ENCODE measurements at places on chromosomes 4 and X. TPM values are rescaled to one million over a fixed set of nuclear protein-coding genes. Genes with fewer than 3 reads are reported as not detected.

- no peak for DNase-seq
Measured at GRCh38 chrX:129791961-129792570, 12.3 kb downstream of the SASH3 start.

- DNase-seq: no peak
Measured at GRCh38 chrX:97682991-97683840, 799.5 kb downstream of the RPA4 start.

The MAGIX gene
- total RNA-seq: 8.5 TPM

GRCh38 chrX:46178763-46179162, 366.5 kb downstream of the ZNF674 start:
- DNase-seq: no peak

DNA sequence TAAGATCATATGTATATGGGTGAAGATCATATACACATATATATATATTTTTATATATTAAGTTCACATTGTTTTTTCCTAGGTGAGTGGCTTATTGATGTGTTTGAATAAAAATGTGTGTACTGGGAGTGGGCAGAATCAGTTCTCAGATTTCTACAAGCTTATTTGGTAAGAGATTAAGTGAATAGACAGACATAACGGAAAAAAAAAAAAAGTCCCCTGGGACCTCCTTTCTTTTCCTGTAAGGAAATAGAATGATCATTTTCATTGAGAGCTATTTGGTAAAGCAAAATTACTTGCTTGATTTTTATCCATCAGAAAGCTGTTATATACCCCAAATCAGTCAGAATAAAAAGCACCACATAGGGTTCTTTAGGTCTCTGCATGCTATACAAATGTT, 597.7 kb downstream of the PCDH18 start:
- peak; percentile 58 for DNase-seq

The FGF5 gene
- total RNA-seq: 2.5 TPM

- DNase-seq: no peak
Measured at GRCh38 chr4:2649604-2650114, 106.5 kb downstream of the TNIP2 start.

DNA sequence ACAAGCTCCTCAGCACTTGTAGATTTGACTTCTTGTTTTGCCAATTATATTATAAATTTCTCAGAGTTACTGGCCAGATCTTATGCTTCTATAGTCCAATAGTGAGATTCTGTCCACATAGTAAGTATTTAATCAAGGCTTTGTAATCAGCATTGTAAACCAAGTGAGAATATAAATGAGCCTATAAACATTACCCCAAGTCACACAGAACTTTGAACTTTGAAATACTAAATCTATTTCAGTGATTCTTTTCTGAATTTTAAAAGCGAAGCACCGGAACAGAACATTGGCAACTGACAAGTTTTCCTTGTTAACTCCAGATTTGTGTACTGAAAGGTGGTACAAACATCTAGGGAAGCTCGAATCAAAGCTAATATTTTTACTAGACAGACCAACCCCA, 37.2 kb downstream of the PPM1K start:
- no peak for DNase-seq

The MEPE gene
- not detected for total RNA-seq

GRCh38 chr4:148530114-148530513, 87.9 kb upstream of the NR3C2 start:
- DNase-seq: peak; percentile 85

DNA sequence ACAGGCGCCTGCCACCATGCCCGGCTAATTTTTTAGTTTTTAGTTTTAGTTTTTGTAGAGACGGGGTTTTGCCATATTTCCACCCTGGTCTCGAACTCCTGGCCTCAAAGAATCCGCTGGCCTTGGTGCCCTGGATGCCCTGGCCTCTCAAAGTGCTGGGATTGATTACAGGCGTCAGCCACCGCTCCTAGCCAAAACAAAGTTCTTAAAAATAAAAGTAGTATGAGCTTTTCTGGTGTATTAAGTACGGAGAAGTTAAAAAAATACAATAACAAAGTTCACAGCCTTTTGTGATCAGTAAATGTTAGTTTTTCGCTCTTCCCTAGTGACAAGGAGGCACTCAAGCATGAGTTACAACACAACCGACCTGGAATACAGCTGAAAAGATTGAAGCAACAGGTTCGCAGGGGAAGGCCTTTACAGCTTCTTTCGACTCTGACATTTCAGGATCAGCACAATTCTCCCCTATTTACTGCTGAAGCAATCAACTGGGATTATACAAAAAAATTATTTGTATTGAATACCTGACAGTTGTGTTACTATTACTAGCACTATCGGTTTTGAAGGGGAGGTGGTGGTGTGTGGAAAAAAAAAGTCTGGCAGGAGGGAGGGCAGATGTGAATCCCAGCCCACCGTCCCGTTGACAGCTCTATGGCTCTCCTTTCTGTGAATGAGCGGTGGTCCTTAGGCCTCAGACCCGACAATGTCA, 893 bp upstream of the METAP1 start:
- DNase-seq: peak; percentile 47

GRCh38 chrX:97401154-97401553, 517.4 kb downstream of the RPA4 start:
- DNase-seq: peak; percentile 46

The MSX1 gene
- 0.15 TPM for total RNA-seq

The FAM50A gene
- total RNA-seq: 65.8 TPM

DNA sequence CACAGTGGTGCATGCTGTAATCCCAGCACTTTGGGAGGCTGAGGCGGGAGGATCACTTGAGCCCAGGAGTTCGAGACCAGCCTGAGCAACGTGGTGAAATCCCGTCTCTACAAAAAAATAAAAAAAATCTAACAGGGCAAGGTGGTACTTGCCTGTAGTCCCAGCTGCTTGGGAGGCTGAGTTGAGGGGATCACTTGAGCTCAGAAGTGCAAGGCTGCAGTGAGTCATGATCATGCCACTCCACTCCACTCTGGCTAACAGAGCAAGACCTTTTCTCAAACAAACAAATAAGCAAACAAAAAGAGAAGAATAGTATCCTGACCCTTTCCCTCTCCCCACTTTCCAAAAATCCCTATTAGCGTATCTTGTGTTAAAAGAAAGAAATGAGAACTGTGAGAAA, 52.7 kb downstream of the NPY1R start:
- no peak for DNase-seq

The RRH gene
- total RNA-seq: not detected

- peak; percentile 73 for DNase-seq
Measured at GRCh38 chr4:172962564-172963353, 205.9 kb upstream of the GALNT7 start.

The MTMR8 gene
- total RNA-seq: 1.4 TPM

DNA sequence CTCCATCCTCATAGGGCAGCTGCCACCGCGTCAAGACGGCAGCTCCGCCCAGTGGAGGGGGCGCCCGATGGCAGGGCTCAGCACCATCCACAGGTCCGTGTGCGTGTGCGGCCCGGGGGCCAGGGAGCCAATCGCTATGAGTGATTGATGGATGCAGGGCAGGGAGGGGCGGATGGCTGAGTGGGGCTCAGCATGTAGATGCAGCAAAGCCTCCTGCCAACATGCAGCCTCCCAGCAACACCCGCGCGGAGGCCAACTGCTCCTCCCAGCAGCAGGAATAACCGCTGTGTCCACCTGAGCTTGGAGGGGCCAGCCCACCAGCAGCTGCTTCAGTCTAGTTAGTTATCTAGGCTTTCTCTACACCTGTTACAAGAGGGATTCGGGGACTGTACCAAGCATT, 77.4 kb downstream of the MTMR1 start:
- DNase-seq: no peak

The RHOXF2 gene
- not detected for total RNA-seq

- no peak for DNase-seq
Measured at GRCh38 chr4:14428125-14428524, 574.2 kb upstream of the CPEB2 start.

The MTM1 gene
- 10.8 TPM for total RNA-seq

- DNase-seq: peak; percentile 51
Measured at GRCh38 chr4:127732623-127733328, 2.6 kb downstream of the SLC25A31 start.

DNA sequence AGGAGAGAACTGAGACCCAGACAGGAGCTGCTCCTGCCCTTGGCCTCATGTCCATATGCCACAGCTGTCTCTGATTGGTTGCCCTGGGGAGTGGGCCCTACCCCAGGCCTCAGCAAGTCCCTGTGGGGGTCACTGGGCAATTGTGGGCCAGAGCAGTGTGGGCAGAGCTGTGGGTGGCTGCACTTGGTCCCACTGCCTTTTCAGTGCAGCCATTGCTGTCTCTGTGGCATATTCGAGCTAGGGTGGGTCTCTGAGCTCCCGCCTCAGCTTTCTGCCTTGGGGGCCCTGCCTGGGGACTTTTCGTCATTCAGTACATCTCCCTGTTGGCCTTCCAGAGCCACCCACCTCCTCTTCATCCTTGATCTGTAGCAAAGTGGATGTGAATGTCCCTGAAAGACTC, 69.8 kb upstream of the LRPAP1 start:
- DNase-seq: no peak

GRCh38 chrX:150543230-150544155, 24.9 kb upstream of the MTM1 start:
- peak; percentile 35 for DNase-seq

GRCh38 chrX:33970028-33970967, 161.8 kb downstream of the FAM47A start:
- no peak for DNase-seq

- no peak for DNase-seq
Measured at GRCh38 chrX:121558886-121559285, 511.5 kb downstream of the GLUD2 start.

The RIPPLY1 gene
- total RNA-seq: not detected

The MCF2 gene
- total RNA-seq: not detected

- no peak for DNase-seq
Measured at GRCh38 chrX:20412871-20413486, 146.3 kb upstream of the RPS6KA3 start.

The CBLL2 gene
- not detected for total RNA-seq

The H2AZ1 gene
- 74.3 TPM for total RNA-seq

Data from renal cortical epithelial cell (primary cell).